ENCODE measurements at places on chromosomes 4 and X.

GRCh38 chrX:154397888-154398667 lies at the start of gene RPL10:
RPL10 (plus strand) TSS chrX:154398377; CDS start chrX:154398520, 143 bp downstream.
- DNase-seq: peak; percentile 95

DNA sequence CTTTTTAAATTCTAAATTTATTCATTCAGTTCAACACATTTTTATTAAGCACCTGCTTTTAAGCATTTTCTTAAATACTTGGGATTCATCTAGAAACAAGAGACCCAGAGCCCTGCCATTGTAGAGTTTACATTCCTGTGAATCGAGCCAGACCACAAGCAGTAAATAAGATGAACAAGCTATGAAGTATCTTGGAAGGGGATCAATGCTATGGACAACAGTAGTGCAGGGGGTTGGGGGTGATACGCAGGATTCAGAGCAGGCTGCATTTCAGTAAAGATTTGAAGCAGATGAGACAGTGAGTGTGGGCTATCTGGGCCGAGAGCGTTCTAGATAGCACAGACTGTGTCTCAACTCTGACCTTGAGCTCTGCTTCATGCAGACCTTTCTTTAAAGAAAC lies 35.1 kb downstream of the CLDN22 start:
- no peak for DNase-seq

DNA sequence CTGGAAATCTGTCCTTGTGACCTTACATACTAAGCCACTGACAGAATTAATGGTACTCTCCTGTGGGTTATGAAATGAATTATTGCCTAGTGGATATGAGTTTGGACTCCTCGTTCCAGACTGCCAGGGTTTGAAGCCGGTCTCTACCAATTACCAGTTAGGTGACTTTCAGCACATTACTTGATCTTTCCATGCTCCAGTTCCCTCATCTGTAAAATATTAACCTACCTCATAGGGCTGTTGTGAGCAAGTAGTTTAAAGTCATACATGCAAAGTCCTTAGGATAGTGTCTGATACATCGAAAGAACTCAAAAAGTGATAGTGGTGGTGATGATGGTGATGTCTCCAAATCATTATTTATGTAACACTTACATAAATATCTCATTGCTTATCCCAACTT lies 373.5 kb upstream of the ARX start:
- DNase-seq: no peak

DNA sequence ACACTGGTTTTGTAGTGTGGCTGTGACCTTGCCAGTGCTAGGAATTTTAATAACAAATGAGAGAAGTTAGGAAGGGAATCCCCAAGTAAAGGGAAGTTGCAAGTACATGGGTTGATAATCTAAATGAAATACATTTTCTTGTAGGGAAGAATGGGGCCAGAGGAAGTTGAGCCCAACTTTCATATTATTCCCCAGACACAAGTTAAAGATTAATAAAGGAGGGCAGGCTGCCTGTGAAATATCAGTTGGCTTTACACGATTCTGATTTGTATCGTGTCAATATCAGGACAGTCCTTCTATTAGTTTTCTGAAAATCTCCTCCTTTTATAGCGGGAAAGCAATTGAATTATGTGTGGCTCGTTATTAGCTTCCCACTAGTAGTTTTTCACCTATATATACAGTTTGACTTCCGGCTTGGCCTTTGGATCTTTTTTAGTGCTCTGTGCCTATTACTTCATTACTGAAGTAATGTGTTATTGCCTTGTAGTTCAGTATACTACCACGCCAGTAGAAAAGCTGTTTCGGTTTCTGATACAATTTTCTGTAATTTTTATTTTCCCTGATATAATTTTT lies 1.7 kb downstream of the PDLIM5 start:
- no peak for DNase-seq

- no peak for DNase-seq
These were observed 8.5 kb downstream of the LDB2 start for GRCh38 chr4:16889945-16890344.

Measured in H9 (cell line).